ENCODE measurements at places on chromosomes 5 and 9.

DNA sequence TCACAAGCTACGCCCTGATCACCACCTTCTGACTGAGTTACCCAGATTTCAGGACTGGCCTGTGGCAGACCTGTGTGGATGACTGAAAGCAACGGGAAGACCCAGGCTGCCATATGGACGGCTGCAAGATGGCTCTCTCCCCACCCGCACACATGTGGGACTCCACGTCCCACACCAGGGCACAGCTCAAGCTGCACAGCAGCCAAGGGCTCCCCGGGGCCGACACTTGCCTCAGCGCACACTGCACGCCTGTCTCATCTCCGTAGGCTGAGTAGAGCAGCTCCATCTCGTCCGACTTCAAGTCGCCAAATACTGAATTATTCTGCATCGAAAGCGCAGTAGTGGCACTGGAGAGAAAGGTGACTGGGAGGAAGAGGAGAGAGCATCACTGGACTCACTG lies 14.5 kb downstream of the BRD9 start:
- no peak for DNase-seq

DNA sequence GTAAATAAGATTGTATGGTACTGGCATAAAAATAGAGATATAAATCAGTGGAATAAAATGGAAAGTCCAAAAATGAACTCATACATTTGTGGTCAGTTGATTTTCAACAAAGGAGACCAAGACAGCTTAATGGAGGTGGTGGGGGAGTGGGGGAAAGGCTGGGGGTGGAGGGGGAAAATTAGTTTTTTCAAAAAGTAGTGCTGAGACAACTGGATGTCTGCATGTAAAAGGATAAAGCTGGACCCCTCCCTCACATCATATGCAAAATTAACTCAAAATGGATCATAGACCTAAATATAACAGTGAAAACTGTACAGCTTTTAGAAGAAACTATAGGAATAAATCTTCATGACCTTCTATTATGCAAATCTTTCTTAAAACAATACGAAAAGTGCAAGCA lies 107.0 kb downstream of the HMHB1 start:
- DNase-seq, result no peak

DNA sequence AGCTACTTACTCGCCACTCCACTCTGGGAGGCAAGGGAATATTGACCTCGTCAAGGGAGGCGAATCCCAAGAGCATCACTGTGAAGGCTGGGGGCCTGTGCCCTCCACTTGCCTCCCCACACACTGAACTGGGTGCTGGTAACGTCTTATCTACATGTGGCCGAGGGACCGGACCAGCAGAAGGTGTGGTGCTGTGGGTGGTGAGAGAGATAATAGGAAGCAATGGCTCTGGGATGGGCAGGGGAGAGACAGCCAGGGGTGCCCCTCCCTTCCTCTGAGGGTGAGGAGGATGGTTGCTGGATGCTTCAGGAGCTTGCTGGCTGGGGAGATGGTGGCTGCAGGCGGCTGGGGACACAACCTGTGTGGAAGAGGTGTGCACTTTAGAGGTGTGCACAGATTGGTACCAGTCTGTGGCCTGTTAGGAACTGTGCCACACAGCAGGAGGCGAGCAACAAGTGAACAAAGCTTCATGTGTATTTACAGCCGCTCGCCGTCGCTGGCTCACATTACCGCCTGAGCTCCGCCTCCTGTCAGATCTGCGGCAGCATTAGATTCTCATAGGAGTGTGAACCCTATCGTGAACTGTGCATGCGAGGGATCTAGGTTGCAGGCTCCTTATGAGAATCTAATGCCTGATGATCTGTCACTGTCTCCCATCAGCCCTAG lies 100.3 kb downstream of the ENTREP1 start:
- no peak for DNase-seq

GRCh38 chr5:15731699-15732098 lies 231.7 kb downstream of the FBXL7 start:
- DNase-seq, result no peak

- no peak for DNase-seq
Measured at GRCh38 chr9:37151812-37152211, 31.4 kb downstream of the ZCCHC7 start.

- no peak for DNase-seq
Measured at GRCh38 chr5:128766406-128766805, 198.9 kb upstream of the SLC27A6 start.

DNA sequence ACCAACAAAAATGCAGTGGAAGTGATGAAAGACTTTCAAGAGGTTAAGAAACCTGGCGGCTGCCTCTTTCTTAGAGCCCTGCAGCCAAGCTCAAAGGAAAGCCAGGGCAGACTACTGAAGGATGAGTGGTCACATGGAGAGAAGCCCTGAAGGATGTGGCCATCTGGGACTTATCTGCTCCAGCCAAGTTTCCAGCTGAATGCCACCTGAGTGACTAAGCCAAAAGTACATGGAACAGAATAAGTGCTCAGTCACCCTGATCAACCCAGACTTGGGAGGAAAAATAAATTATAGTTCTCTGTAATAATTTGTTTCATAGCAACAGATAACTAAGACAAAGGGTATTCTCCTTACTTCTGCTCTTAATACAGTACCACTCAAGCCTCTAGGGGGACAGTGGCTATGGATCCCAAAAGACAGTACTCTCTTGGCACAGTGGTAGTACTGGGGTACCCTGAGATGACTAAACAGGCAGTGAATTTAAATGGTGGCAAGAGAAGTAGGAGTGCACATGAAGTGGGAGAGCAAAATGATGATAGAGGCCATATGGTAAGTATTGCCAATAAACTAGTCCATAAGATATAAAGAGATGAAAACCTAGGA lies 182.3 kb downstream of the ELAVL2 start:
- no peak for DNase-seq

DNA sequence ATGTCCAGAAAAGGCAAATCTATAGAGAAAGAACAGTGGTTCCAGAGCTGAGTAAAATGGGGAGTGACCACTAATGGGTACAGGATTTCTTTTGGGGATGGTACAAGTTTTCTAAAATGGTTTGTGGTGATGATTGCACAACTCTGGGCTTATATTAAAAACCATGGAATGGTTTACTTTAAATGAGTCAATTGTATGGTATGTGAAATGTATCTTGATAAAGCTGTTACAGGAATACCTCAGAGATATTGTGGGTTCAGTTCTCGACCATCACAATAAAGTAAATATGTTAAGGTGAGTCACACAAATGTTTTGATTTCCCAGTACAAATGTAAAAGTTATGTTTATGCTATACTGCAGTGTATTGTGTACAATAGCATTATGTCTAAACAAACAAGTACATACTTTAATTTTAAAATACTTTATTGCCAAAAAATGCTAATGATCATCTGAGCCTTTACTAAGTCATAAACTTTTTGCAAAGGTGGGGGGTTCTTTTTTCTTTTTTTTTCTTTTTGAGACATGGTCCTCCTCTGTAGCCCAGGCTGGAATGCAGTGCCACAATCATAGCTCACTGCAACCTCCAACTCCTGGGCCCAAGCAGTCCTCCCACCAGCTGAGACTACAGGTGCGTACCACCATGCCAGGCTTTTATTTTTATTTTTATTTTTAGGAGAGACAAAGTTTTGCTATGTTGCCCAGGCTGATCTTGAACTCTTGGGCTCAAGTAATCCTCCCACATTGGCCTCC lies 65.9 kb downstream of the SHOC1 start:
- peak; percentile 87 for DNase-seq

GRCh38 chr9:128684065-128684324 lies 5.0 kb upstream of the SET start:
- no peak for DNase-seq

DNA sequence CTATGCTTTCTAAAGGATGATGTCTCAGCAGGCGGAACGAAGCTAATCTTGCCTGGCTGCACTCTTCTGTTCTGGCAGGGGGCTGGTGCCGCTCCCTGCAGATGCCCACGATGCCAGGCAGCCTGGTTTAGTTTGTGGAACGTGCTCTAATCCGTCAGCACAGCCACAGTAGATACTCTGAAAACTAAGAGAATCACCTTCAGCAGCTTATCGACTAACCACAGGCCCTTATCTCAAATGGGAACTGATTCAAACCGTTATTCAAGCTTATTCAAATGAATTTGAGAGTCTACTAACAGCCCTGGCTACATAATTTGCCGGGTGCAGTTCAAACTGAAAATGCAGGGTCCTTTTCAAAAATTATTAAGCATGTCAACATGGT lies 246.6 kb upstream of the ANKRD55 start:
- no peak for DNase-seq

GRCh38 chr5:57718155-57718554 lies 235.5 kb upstream of the ACTBL2 start:
- DNase-seq, result no peak

DNA sequence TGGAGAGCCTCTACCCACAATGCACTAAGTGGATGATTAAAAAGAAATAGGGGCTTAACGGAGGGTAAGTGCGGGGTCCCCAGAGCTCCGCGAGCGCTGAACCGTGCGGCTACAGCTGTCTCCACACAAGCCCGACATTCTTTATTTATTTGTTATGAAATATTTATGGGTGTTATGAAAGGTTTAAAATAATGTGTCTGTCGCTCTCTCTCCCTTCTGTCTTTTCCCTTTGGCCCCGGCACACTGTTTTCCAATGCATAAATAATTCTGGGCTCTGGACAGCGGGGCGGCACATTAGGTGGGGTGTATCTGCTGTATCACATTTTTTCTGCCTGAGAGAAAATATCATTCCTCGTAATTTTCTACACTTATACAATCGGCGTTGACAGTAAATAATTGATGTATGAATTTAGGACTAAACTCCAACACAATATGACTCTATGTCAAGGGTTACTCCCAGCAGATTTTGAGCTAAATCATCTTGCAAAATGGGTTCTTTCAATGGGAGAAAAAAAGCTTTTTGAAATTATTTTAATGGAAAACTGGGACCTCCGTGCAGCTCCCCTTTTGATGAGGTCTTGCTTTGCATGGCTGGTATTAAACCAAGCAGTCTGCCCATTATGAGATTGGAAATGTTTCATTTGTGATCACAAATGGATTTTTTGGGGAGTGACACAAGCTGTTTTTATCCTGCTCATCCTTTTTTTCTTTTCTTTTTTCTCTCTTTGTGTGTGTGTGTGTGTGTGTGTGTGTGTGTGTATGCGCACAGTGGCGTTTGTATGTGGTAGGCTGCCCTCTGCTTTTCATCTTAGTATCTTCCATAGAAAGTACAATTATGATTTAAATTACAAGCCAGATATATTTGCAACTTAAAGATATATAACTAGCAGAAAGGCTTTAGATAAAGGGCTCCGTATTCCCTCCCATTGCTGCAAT lies 370.6 kb upstream of the IRX4 start:
- no peak for DNase-seq

- no peak for DNase-seq
Measured at GRCh38 chr5:60710362-60710761, 10.4 kb upstream of the DEPDC1B start.

GRCh38 chr5:81070571-81071255 lies 110.5 kb downstream of the RASGRF2 start:
- no peak for DNase-seq

DNA sequence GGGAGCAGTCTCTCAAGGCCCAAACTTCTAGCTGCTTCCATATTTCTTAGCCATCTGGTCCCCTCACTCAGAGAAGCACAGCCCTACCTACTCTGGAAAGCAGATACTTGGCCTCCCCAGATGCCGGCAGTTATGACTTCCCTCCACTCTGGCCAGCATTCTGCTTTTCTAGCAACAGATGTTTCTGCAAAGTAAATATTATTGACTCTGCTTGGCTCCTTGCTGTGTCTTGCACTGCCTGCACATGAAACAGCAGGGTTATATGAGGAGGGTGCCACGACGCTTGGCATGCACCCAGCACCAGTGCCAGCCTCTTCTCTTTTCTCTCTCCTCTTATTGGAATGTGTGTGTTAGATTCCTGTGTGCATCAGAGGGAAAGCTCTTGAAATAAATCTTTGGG lies 99.7 kb downstream of the ARHGAP26 start:
- DNase-seq, result no peak

GRCh38 chr5:34005211-34005610 lies 2.6 kb downstream of the AMACR start:
- no peak for DNase-seq

GRCh38 chr9:17488662-17489061 lies 90.2 kb upstream of the SH3GL2 start:
- DNase-seq, result no peak

GRCh38 chr9:37967761-37968080 lies 63.8 kb upstream of the SLC25A51 start:
- no peak for DNase-seq

DNA sequence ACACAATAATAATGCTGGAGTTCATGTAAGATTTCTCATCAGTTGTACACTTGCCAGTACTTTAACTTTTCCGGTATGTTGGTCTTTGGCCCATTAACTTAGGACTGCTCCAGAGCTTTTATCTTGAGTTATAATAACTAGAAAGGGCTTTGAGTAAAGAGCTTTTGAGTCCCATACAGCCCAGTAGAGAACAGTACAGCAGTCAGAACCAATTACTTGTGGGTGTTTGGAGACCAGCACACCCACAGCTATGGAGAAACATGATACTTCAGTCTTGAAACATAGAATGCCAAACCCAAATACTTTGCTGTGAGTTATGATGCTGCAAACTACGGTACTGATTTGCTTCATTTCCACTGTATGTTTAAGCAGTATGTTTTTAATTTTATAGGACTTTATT lies 374.3 kb downstream of the CCDC171 start:
- no peak for DNase-seq

- no peak for DNase-seq
Measured at GRCh38 chr5:109196823-109197160, 213.0 kb downstream of the PJA2 start.

DNA sequence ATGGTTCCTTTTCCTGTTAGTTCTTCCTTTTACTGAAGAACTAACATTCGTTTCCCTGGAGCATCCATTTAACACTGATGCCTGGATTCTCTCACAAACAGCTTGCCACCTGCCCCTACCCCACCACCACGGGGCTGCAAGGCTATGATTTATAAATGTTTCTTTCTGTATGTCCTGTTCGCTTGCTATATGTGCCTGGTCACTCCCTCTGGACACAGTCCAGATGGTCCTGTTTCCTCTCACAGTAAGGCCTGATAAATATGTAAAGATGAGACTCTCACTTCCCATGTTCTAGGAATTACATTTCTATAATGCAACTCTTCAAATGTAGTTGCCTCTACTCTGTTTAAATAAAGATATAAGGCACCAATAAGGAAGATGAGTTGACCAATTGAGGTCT lies 146.4 kb upstream of the SHB start:
- DNase-seq, result no peak

DNA sequence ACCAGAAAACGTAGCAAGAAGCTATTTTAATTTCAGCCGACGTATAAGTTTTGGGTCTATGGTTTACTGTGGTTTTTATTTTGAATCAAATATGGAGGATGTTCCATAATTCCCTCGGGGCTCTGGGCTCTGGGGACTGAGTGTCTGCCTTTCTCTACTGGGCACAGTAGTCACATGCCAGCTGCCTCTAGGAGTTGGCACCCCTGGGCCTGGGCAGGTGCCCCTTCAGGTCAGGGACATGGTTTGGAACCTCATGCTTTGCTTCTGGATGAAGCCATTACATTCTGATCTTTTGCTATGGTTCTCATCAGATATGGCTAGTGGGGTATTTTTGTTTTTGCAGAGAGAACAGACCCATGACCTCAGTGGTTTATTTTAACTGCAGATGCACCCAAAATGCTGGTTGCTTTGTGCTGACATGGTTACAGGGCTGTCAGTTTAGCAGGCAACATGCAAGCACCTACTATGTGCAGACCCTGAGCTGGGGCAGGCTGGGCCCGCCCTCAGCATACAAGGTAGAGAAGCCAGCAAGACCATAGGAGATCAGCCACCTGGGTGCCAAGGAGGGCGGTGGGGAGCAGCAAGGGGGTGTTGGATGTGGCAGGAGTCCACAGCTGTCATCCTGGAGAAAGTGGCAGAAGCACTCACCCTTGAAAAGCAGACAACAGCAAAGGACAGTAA lies 54.5 kb upstream of the PSD2 start:
- no peak for DNase-seq

- no peak for DNase-seq
Measured at GRCh38 chr5:169701910-169702451, 64.9 kb downstream of the DOCK2 start.

- DNase-seq, result no peak
Measured at GRCh38 chr5:115977988-115978387, 15.7 kb downstream of the LVRN start.

Data from HCT116 (cell line).